Cardiac ventricle fibroblast (primary cell): ENCODE measurements at places on chromosomes 12 and 14. TPM values are rescaled to one million over a fixed set of nuclear protein-coding genes. Genes with fewer than 3 reads are reported as not detected.

CCDC197 gene
- not detected in 2 replicates for total RNA-seq

IRAK3 gene
- 18.3 and 18.7 TPM in 2 replicates for total RNA-seq

SYCP3 gene
- not detected in 2 replicates for total RNA-seq

KRT72 gene
- total RNA-seq = not detected in 2 replicates

GARIN6 gene
- not detected in 2 replicates for total RNA-seq

EXOC3L4 gene
- 1.9 TPM in 1 of 2 replicates, not detected in the other for total RNA-seq

PLEKHG7 gene
- 0.06 TPM in 1 of 2 replicates, not detected in the other for total RNA-seq

KCNJ8 gene
- 1.5 and 2.9 TPM in 2 replicates for total RNA-seq

ALDH2 gene
- total RNA-seq = 36.0 and 51.7 TPM in 2 replicates
